ENCODE measurements at places on chromosomes 2 and 18.

- DNase-seq: no peak
Measured at GRCh38 chr2:105880637-105881036, 135.9 kb downstream of the NCK2 start.

DNA sequence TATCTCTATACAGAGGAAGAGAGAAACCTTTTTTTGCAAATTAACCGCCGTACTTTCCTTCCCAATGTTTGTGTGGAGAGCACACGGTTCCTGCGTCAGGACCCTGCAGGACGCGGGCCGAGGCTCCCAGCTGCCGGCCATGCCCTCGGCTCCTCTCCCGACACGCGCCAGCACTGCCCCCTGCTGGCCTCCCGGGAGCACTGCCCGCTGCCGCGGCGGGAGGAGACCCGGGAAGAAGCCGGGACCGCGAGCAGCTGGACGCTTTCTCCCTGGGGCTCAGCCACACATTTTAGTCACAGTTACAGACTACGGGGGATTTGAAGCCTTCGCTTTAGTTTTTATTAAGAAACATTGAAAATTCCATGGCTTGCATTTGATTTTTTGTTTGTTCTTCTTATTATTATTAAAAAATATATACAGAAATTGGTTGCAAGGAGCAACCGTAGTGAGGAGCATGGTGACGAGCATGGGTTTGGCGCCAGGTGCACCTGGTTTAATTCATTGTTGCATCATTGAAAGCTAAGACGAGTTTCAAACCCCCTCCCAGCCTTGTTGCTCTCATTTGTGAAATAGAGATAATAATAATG is 401.2 kb downstream of the GALR1 start:
- DNase-seq: no peak

GRCh38 chr2:162636206-162636728 is 202.3 kb downstream of the KCNH7 start:
- no peak for DNase-seq

DNA sequence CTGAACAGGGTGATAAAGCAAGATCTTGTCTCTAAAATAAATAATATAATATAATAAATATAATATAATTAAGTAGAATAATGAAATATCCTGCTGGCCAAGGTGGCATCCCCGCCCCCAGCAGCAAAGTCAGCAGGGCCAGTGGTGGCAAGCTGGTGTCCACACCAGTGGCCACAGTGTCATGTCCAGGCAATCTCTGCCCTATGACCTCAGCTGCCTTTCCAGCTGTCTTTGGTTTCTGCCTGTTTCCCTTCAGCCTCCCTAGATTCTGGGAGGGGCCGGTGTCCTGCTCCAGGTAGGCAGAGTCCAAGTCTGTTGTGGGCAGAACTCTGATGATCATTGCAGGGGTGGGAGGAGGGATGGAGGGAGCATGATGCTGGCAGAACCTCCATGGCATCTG is 16.2 kb upstream of the STEAP3 start:
- no peak for DNase-seq

GRCh38 chr2:204336153-204336744 is 209.0 kb upstream of the PARD3B start:
- DNase-seq: no peak

- no peak for DNase-seq
Measured at GRCh38 chr2:216765761-216766262, 70.5 kb upstream of the IGFBP5 start.

DNA sequence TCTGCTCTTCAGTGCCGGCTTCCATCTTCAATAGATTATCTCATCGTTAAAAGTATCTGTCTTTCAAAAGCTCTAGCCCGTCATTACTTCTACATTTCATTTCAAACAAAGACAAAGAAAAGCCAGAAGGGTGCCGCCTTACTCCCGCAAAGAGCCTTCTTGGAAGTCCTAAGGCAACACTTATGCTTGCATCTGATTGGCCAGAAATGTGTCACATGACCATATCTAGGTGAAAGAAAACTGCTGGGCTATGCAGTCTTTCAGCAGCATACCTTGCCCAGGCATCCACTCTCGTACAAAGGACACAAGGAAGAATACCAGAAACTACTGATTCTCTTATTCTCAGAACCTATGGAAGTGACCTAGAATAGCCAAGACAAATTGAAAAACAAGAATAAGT is 217.1 kb upstream of the SLC35G4 start:
- DNase-seq: no peak

All from BJ (cell line).